ENCODE measurements at places on chromosomes 5 and 9. TPM values are rescaled to one million over a fixed set of nuclear protein-coding genes. Genes with fewer than 3 reads are reported as not detected.

The CDKN2B gene
- total RNA-seq, result 18.4 TPM

DNA sequence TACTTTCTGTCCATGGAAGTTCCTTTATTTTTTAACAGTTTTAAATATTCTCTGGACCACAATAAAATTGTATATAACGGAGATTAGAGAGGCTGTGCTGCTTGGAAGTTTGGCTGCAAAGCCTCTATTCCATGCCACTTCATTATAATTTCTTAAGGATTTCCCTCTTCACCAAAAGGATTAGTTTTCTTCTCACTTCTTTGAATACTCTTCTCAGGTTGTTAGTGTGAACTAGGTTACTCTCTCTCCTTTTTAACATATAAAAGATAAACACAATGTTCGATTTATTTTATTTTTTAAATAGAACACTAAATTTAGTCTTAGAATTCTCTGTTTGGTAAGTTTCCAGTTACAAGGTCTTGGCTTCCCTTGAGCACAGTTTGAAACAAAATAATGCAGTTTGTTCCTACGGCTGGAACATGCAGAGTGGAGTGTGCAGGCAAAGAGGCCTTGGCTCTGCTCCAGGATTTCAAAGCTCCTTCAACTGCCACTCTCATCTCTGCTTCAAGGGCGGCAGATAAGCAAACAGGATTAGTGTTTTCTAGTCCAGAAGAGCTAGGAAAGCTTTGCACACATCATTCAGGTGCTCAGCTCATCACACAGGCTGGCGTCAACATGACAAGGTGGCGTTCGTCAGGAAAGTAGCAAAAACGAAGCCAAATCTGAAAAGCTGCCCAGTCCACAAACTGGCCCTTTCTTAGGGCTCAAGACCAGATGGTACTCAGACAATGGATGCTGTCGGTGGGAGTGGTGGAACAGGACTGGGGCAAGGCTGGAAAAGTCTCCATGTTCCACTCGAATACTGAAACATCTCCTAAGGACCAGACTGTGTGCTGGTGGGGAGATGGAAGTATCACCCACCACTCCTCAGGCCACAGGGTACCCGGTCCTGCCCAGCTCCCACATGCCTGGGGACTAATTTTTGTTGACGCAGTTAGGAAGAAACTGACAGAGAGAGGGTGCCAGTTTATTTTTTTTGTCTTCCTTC lies 286.6 kb downstream of the CRB2 start:
- no peak for DNase-seq
- H3K4me1 ChIP-seq, result peaks cover 13% of the 10 kb centered on the region
- H3K4me3 ChIP-seq, result no peak overlapping the region
- H3K27me3 ChIP-seq, result no peaks in the 10 kb centered on the region

The AK1 gene
- total RNA-seq, result 59.8 TPM

GRCh38 chr5:68924481-68925145 lies 169.2 kb upstream of the SLC30A5 start:
- DNase-seq, result no peak
- H3K4me3 ChIP-seq, result no peak overlapping the region
- no peaks in the 10 kb centered on the region for H3K36me3 ChIP-seq
- H3K4me1 ChIP-seq, result peaks cover 5% of the 10 kb centered on the region
- no peak overlapping the region for H3K27ac ChIP-seq
- no peaks in the 10 kb centered on the region for H3K27me3 ChIP-seq

The NDUFA8 gene
- total RNA-seq, result 68.7 TPM

DNA sequence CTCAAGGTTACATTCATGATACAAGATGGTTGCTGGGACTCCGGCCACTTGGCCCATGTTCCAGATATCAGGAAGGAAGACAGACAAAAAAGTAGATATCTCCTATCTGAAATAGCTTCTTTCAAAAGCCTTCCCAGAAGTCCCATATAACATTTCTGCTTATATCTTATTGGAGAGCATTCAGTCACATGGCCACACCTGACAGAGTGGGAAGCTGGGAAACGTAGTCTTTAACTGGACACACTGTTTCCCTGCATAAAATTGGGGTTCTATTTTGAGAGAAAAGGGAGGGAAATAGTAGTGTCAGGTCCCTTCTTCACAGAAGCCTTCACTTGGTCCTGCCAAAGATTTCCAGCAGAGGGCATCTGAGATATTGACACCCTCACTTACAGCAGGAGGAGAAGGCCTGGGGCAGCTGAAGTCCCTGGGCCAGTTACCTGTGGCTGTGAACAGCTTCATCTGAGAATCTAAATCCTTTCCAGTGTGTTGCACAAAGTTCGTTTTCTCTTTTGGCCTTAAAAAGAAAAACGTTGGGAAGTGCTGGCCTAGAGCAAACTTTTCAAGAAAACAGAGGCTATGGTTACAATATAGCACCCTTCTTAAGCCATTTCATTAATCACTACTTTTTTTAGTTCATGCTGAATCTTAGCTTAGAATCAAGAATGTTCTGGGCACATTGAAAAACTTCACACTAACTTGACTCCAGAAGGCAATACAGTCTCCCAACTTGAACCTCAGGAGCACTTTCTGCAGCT lies 33.5 kb downstream of the SPEF2 start:
- H3K4me3 ChIP-seq, result no peak overlapping the region
- H3K4me1 ChIP-seq, result peaks cover 4% of the 10 kb centered on the region
- DNase-seq, result no peak
- no peaks in the 10 kb centered on the region for H3K27me3 ChIP-seq
- H3K36me3 ChIP-seq, result peaks cover 3% of the 10 kb centered on the region

DNA sequence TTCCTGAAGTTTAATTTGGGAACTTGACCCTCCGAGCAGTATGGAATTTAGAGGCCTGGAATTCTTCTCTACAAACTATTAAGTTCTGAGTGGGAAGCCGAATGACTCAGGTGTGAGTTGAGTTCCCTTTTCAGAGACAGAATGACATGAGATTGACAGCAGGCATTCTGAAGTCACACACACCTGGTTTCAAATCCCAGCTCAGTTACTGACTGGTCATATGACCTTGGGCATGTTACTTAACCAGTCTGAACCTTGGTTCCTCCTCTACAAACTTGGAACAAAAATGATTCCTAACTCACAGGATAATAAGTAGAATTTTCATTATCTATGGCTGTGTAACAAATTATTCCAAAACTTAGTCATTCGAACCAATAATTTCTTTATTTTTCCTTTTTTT lies 45.5 kb upstream of the GPBP1 start:
- no peak for DNase-seq
- no peaks in the 10 kb centered on the region for H3K36me3 ChIP-seq
- H3K27me3 ChIP-seq, result no peaks in the 10 kb centered on the region
- no peak overlapping the region for H3K4me3 ChIP-seq
- H3K27ac ChIP-seq, result no peak overlapping the region
- H3K4me1 ChIP-seq, result no peaks in the 10 kb centered on the region

- peaks cover 3% of the 10 kb centered on the region for H3K27me3 ChIP-seq
- DNase-seq, result no peak
- no peaks in the 10 kb centered on the region for H3K36me3 ChIP-seq
- H3K27ac ChIP-seq, result no peak overlapping the region
Measured at GRCh38 chr5:169424279-169424655, 123.3 kb upstream of the SLIT3 start.

GRCh38 chr5:150559701-150560100 lies 51.8 kb downstream of the NDST1 start:
- H3K36me3 ChIP-seq, result peaks cover 5% of the 10 kb centered on the region
- peaks cover 14% of the 10 kb centered on the region for H3K4me1 ChIP-seq
- no peak overlapping the region for H3K4me3 ChIP-seq
- DNase-seq, result no peak
- no peak overlapping the region for H3K27ac ChIP-seq
- H3K27me3 ChIP-seq, result no peaks in the 10 kb centered on the region

DNA sequence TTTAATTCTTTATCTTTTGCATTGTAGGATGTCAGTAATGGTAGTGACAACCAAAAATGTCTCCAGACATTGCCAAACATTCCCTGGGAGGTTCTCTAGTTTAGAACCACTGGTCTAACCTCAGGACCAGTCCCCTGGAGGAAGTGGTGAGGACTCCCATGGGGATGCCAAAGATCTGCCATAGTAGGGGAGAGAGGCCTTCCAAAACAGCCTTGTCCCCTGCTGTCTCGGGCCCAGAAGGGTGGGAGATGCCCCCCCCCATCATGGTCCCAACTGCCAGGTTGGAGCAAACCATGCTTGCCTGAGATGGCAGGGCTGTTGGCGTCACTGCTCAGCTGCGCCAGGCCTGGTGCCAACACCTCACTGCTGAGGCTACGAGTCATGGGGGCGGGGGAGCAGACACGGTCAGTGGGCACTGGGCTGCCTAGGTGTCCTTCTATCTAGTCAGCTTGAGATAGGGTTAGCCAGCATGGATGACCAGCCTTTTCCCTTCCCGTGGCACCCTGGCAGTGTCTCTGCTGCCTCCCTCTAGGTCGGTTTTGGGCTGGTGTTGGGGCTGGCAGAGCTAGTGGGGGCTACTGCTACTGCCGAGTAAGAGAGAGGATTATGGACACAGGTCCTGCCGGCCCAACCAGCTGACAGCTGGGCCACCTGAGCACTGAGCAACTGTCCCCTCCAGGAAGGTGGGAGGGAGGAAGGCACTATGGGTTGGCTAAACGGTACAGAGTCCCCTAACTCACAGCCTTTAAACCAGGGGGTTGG lies 8.3 kb upstream of the CXXC5 start:
- H3K36me3 ChIP-seq, result no peaks in the 10 kb centered on the region
- no peaks in the 10 kb centered on the region for H3K27me3 ChIP-seq
- H3K4me3 ChIP-seq, result no peak overlapping the region

The F2RL2 gene
- 0.29 TPM for total RNA-seq

DNA sequence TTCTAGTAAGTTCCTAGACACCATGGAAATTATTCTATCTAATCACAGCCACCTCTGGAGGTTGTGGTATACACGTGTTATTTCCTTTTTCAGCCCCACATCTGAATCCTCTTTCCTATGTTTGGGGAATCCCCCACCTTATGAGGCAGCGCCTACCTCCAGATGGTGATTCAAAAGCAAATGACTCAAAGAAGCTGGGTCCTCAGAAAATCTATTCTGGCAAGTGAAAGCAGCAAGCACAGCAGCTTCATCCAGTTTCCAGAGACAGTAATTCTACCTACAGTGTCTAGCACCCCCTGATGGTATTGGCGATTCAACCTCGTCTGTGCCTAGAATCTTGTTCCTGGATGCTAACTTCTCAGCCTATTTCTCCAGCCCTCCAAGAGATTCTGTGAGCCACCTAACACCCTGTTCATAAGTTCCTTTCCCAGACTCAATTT lies 43.0 kb downstream of the STRBP start:
- H3K27ac ChIP-seq, result no peak overlapping the region
- no peak overlapping the region for H3K4me3 ChIP-seq
- no peaks in the 10 kb centered on the region for H3K27me3 ChIP-seq
- DNase-seq, result no peak

DNA sequence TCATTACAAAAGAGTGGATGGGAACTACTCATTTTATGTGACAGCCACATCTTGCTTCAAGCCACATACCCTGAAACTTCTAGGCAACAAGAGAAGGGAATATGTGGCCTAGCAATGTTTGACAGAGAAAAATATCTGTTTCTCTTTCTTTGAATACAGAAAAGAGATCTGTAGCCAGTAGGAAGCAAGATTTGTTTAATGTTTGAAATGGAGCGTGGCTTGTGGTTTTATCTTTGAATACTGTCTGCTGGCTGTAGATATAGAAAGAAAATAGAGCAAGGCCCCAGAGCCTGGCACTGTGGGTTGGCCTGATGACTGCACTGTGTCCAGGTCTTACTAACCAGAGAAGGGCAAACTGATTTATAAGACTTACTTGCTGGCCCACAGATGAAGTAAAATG lies 133.8 kb downstream of the ARHGEF28 start:
- no peak overlapping the region for H3K4me3 ChIP-seq
- H3K27ac ChIP-seq, result no peak overlapping the region
- H3K4me1 ChIP-seq, result peaks cover 15% of the 10 kb centered on the region
- no peaks in the 10 kb centered on the region for H3K27me3 ChIP-seq
- no peaks in the 10 kb centered on the region for H3K36me3 ChIP-seq

- no peaks in the 10 kb centered on the region for H3K27me3 ChIP-seq
- no peak overlapping the region for H3K27ac ChIP-seq
- DNase-seq, result peak; percentile 31
- peaks cover 5% of the 10 kb centered on the region for H3K4me1 ChIP-seq
- no peak overlapping the region for H3K4me3 ChIP-seq
Measured at GRCh38 chr9:91177661-91178280, 183.9 kb downstream of the AUH start.
